Hippocampal formation (tissue), 2 donors: ENCODE measurements at places on chromosomes 16 and 17.
A peak's percentile ranks its signal among the peaks of the same experiment; 100 is the strongest.

GRCh38 chr17:75317671-75318070, 28.4 kb upstream of the SLC25A19 start:
- DNase-seq = no peak

DNA sequence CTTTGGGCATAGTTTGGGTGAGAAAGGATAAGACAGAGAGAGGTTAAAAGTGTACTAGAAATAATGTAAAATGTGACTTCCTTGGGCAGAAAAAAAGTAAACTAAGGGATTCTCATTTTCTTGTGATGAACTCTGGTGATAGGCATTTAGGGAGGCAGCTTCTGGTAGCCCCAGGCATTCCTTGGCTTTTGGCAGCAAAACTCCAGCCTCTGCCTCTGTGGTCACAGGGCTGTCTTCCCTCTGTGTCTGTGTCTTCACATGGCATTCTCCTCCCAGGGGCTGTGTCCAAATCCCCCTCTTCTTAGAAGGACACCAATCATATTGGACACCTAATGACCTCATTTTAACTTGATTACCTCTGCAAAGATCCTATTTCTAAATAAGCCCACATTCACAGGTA, 54.7 kb downstream of the HS3ST3B1 start:
- no peak for DNase-seq

DNA sequence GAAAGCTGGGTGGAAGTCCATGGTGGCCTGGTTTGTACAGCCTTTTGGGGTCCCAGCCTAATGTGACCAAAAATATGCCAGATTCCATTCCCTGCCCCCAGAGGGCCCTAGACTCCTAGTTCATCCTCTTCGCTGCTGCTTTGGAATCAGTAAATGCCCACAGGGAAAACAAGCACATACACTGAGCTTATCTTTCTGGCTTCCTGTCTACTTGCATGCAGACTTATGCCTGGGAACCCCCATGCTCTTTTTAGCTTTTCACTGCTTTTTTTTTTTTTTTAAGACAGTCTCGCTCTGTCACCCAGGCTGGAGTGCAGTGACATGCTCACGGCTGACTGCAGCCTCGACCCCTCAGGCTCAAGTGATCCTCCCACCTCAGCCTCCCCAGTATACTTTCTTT, 6.2 kb upstream of the CD300LG start:
- DNase-seq = no peak

DNA sequence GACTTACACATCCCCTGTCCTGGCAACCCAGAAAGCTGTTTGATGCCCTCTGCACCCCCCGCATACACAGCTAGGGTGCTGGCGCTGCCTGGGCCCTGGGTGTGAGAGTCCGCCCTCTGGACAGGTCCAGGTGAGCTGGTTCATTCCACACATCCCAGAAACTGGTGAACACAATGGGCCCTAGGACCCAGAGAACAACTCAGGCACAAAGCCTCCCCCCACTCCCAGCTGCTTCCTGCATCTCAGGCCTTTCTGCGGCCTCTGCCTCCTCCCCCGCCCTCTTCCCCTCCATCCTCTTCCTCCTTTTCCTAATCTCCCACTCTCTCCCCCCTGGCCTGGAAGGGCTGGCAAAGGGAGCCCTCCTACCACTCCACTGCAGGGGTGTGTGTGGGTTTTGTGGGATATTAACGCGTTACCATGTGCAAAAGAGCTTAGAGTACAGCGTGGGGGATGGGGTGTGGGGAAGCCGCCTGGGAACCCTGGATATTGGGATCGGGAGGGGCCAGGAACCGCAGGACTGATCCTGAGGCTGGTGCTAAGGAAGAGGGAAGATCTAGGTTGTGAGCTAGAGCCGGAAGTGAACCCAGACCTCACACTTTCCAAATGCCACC, 1.6 kb upstream of the PPP1R9B start:
- peak; percentile 88 for DNase-seq

GRCh38 chr16:29675811-29676643, 3.0 kb upstream of the QPRT start:
- DNase-seq = peak; percentile 14

DNA sequence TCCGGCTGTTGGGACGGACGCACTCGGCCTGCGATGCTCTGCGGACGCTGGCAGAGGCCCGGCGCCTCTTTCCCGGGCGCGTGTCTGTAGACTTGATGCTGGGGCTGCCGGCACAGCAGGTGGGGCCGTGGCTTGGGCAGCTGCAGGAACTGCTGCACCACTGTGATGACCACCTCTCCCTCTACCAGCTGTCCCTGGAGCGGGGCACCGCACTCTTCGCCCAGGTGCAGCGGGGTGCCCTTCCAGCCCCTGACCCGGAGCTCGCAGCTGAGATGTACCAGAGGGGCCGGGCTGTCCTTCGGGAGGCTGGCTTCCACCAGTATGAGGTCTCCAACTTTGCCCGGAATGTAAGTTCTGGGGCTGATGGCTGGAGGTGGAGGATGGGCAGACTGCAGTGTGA, 3.5 kb downstream of the RSAD1 start:
- no peak for DNase-seq

DNA sequence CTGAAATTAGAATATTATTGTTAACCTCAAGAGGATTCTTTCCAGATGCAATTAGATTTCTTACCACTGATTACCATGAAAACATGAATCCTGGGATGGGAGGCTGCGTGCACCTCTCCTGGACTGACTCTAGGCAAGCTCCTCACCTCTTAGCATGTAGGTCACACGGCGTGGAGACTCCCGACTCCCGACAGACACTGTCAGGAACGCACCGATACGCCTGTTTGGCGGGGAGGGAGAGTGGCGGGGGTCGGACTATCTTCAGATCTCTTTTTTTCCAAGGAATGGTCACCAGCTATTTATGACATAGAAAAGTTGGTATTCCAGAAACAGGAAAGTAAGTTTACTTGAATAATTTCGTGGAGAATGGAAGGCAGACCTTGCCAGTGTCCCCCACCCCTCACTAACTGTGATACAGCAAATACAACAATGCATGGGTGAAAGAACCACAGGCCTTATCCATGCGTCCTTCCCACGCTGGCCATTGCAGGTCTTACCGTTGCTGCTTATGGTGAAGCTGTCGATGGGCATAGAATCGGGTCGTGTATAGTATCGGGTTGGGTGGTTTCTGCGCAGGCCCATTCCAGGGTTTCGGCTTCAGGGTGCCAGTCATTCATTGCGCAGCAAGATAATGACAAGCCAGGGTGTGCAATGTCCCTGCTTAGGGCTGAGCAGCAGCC, 62.6 kb upstream of the ENDOV start:
- DNase-seq = no peak

GRCh38 chr17:18859256-18859655, 1.3 kb downstream of the PRPSAP2 start:
- DNase-seq = no peak

DNA sequence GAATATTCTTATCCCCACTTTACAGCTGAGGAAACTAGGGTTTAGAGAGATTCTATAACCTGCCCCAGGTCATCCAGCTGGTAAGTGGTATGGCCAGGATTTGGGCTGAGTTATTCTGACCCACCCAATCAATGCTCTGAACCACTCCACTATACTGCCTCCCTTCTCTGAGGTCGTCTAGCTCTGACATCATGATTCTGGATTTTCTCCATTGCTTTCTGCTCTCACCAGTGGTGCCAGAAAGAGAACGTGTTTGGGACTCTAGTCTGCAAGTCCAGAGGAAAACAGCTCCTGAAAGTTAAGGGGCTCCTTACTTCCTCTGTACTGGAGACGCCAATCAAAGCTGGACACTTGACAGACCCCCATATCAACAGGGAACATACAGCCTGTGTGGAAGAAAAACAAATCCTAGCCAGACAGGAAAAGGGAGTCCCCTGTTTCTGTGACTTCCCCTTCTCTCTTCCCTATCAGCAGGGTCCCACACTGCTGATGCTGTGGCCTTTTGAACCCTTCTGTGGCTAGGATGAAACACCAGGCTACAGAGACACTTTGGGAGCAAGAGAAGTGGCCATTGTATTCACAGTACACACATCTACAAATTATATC, 6.0 kb upstream of the EZH1 start:
- no peak for DNase-seq

GRCh38 chr16:67660564-67661028, at the start of gene PARD6A:
Gene PARD6A (plus strand): TSS chr16:67660960. CDS start chr16:67661039, 79 bp downstream.
- DNase-seq = peak; percentile 94

DNA sequence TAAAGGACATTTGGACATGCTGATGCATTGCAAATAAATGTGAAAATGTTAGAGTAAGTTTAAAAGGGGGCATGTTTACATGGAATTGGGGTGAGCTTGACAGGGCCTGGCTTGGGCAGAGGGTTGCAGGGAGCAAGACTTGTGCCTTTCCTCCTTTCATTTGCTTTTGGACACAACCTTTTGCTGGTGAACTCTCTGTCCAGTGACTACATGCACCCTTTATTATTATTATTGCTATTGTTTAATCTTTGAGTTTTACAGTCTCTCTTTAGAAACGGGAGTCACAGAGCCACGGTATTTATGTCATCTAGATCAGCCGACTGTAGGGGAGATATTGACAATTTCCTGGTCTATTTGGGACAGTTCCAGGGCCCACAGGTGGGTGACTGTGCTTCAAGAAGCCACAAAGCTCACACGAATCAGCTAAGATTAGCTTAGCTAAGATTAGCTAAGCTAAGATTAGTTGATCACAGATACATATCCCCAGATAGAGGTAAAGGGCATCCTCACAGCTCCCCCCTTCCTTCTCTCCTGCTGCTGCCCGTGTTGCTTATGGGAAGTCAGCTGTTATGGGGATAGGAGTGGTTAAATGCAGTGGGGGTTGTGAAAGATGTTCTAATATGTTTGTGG, 28.9 kb upstream of the ETV4 start:
- DNase-seq = no peak

- DNase-seq = no peak
Observed at GRCh38 chr17:6638046-6638908, 2.2 kb downstream of the KIAA0753 start.

GRCh38 chr17:45867171-45867570, 22.5 kb downstream of the SPPL2C start:
- DNase-seq = peak; percentile 74

DNA sequence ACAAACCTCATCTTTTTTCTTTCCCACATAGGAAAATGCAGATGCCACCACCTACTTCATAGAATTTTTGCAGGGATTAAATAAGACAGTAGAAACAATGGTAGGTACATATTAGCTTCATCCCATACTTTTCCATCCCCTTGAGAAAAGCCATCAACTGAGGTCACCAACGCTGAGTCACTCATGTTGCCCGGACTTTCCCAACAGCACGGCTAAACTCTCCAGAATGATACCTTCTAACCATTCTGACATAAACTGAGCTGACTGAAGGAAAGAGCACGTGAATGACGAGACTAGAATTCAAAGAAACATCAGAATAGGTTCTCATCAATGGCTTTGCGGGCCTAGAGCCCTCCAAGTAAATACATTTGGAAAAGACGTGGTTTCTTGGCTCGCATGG, 146.0 kb upstream of the RCVRN start:
- DNase-seq = no peak

DNA sequence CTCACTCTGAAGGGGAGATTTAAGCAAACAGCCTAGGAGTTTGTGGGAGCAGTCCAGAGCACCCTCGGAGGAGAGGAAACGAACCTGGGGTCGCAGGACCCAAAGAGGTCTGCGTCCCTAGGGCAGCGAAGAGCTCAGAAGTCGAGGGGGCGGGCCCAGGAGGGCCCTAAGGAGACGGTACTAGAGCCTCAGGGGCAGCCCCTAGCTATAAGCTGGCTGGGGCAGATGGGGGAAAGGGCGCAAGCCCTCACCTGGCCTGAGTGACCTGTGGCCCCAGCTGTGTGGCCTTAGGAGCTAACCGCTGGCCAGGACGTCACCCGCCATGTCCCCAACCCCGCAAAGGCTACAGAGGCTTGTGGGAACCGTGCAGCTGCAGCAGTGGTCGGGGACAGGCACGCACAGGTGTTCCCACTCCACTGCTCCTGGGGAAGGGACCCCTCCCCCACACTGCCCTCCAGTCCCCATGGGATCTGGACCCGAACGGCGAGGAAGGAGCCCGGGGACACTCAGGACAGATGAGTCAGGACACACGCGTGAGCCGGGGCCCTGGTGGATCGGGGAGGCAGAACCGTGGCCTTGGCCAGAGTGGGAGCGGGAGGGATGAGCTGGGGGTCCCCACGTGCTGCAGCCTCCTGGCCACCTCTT, 2.0 kb upstream of the CTRB2 start:
- DNase-seq = no peak

GRCh38 chr16:29148131-29148691, 163.4 kb downstream of the LAT start:
- no peak for DNase-seq

GRCh38 chr17:2302778-2303203, 794 bp downstream of the SMG6 start:
- DNase-seq = no peak

DNA sequence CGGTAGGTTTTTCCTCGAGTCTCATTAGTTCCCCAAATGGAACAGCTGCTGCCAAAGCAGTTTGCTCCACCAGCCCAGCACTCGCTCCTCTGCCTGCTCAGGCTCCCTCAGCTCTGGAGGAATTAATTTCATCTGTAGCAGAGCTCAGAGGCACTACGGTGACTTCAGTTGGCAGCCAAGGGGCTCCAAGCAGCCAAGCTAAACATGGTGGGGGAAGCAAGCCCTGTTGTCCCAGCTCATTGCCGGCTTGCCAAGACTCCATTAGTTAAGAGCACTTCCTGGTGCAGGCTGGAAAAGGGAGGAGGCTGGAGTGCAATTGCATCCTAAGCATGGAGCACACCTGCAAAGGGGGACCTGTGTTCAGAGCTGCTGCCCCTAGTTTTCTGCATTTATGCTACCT, 78.7 kb upstream of the GPRC5B start:
- DNase-seq = no peak

DNA sequence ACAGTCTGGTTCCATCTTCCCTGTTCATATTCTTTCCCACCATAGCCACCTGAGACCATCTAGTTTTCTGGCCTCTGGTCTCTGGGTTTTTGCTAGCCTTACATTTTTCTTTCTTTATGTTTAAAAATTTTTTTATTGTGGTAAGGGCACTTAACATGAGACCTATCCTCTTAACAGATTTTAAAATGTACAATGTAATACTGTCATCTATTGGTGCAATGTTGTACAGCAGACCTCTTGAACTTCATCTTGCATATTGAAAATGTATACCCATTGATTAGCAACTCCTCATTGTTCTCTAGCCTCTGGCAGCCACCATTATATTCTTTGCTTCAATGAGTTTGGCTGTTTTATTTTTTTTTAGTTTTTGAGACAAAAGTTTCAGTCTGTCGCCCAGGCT, 39.2 kb downstream of the ITGAM start:
- DNase-seq = no peak

DNA sequence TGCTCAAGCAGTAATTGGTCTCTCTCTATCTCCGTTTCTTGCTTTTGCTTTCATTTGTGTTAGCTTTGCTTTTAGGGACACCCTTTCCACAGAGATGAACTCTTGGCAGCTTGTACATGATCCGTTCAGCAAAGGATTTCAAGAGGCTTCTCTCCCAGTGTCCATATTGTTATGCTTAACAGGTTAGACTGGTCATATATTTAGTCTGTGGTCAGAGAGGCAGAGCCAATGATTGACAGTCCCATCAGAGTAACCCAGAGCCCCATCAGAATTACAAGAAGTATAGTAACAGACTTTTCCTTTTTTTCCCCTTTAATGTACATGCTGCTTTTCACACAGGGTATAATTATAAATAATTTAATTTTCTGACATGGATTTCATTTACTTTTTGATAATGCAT, 34.4 kb downstream of the GDPD1 start:
- no peak for DNase-seq

- no peak for DNase-seq
Observed at GRCh38 chr16:1379304-1380076, 27.8 kb downstream of the GNPTG start.
